ENCODE measurements at places on chromosomes 2 and 18.

- DNase-seq = no peak
Observed at GRCh38 chr2:222750533-222750932, 79.1 kb downstream of the MOGAT1 start.

- DNase-seq = no peak
Observed at GRCh38 chr18:11149441-11150270, at the start of gene PIEZO2. Gene PIEZO2, minus strand, starts transcription at chr18:11149569. Its CDS starts 981 bp downstream, at chr18:11148588.

DNA sequence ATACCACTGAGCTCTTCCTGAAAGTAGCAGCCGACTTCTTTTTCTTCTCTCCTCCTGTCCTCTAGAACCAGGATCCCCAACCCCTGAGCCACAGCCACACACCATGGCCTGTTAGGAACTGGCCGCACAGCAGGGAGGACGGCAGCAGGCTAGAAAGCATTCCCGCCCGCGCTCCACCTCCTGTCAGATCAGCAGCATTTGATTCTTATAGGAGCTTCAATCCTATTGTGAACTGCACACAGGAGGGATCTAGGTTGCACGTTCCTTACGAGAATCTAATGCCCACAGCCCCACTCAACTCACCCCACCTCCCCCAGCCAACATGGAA lies 179.1 kb upstream of the SH3BP4 start:
- no peak for DNase-seq

DNA sequence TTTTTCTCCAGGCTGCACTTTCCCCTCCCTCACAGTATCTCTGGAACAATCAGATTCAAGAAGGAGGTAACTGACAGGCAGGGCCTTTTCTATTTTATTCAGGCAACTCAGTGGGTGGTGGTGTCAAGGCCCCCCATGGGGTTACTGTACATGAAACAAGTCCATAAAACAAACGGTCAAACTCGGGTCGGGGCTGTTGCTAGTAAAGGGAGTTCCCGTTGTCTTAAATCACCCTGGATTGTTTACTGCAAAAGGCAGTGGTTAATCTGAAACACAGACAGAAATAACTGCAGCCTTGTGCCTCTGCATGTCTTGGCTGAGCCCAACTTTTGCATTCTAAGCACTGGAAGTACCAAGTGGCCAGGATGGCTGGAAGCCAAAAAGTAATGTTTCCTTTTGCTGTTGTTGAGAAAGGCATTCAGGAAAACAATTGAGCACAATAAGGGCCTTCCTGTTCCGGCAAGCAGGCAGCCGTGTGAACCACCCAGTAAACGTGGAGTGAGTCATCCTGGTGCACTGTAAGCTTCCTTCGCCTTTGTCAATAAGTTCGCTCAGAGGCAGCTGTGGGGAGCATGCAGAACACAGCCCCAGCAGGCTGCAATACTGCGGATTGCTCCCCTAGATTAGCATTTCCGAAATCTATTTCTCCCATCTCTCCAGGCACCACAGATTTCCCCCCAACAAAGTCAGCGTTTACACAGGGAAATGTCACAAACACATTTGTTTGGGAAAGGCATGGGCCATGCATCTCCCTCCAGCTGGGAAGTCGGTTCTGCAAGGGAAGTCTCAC lies 149.6 kb downstream of the IRS1 start:
- no peak for DNase-seq

DNA sequence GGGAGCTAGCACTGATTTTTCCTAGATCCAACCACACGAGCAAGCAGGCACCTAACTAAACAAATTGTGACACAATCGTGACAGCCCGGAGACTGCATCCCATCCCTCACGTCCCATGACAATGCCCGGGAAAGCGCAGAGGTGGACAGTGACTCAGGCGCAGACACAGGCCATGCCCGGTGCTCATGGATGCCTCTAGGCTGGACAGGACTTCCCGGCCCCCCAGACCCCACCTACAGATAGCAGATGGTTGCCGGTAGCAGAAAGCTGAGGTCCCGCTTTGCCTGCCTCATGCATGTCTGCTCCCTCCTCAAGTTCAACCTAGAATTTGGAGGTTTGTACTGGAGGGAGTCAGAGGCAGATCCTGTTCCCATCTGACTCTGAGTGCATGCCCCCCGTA lies 81.0 kb downstream of the TPO start:
- no peak for DNase-seq

DNA sequence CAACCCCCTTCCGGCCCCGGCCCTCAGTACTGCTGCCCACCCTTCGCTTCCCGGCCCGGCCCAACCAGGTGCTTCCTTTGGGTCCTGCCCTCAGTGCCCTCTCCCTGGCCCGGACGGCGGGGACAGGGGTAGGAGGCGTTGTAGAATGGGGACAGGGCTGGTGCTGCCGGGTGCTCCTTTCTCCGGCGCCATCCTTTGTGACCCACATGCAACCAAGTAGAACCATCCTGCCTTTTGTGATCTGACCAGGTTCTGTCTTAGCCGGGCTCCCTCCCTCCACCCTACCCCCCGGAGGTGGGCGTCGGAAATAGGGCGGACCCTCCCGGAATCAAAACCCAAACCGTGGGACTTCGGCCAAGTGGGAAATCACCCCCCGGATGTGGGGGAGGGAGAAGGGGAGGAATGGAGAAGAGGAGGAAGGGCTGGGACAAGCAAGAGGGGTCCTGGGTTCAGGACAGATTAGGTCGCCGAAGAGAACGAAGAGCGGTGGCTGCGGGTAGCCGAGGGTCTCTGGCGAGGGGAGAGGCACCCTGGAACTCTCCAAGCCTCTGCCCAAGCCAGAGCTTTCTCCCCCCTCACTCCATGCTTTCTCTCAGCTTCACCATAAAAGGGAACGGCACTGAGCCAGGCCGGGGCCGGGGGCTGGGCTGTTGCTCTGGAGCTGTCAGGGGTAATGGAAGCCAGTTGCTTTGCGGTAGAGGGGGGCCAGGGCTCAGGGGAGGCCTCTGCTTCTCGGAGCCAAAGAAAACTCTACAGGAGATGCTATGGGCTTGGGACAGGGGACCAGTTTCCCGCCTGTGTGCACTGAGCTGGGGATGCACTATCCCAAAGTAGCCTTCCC lies 756 bp upstream of the OST4 start:
- no peak for DNase-seq

- DNase-seq = no peak
Observed at GRCh38 chr2:60675301-60675700, 80.8 kb upstream of the PAPOLG start.

- DNase-seq = no peak
Observed at GRCh38 chr2:222427646-222428301, 3.4 kb downstream of the SGPP2 start.

- DNase-seq = no peak
Observed at GRCh38 chr2:212709280-212709679, 170.7 kb upstream of the ERBB4 start.

GRCh38 chr2:85886590-85886989 lies 2.2 kb downstream of the ST3GAL5 start:
- DNase-seq = no peak

GRCh38 chr2:168583710-168584521 lies 127.8 kb downstream of the CERS6 start:
- no peak for DNase-seq

DNA sequence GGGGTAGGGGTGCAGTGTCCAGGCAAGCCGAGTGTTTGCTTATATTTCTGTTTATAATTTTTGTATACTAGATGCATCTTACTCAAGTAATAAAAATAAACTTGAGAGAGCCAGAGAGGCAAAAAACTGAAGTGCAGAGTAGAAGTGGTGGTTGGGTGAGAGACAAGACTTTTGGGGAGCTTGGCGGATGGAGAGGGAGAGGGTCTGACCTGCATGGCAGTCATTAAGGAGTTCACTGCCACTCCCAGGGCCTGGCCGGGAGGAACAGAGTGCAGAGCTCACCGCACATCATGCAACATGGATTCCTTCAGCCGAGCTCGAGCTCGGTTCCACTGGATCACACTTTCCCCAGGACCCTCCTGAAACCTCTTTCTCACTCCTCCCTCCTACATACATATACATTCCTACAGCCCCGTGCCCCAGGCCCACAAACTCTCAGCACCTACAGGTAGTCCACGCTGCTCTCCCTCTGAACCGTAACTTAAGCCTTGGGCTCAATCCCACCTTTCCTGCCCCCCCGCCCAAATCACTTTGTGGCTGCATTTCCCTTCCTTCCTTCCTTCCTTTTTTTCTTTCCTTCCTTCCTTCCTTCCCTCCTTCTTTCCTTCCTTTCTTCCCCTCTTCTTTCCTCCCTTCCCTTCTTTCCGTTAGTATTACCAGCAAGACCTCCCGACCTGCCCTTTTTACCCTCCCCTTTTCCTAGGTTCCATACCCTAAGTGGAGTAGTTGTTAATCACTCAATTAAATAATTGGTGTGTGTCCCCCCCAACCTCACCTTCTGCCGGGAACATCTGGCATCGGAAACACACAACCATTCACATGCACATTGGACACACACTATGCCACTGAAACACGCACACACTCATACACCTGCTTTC lies 37.1 kb upstream of the ATP6V1B1 start:
- DNase-seq = no peak

DNA sequence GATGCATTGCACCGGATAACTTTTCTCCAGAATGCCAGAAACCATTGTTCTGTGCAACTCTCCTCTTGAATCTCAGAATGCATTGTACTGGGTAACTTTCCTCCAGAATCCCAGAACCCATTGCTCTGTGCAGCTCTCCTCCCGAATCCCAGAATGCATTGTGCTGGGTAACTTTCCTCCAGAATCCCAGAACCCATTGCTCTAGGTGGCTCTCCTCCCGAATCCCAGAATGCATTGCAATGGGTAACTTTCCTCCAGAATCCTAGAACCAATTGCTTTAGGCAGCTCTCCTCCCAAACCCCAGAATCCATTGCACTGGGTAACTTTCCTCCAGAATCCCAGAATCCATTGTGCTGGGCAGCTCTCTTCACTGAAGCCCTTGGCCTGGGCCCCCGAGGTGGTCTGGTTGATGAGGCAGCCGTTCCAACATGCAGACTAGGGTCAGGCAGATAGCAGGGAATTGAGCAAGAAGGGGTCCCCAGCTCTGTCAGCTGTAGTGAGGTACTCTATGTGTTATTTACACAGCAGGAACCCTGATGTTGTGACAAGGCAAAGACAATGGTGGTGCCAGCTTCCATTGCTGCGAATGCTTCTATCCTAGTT lies 9.4 kb downstream of the FOSL2 start:
- no peak for DNase-seq

GRCh38 chr2:133143645-133144044 lies 424.6 kb downstream of the NCKAP5 start:
- DNase-seq = no peak

GRCh38 chr2:16773080-16773713 lies 107.6 kb upstream of the CYRIA start:
- no peak for DNase-seq

DNA sequence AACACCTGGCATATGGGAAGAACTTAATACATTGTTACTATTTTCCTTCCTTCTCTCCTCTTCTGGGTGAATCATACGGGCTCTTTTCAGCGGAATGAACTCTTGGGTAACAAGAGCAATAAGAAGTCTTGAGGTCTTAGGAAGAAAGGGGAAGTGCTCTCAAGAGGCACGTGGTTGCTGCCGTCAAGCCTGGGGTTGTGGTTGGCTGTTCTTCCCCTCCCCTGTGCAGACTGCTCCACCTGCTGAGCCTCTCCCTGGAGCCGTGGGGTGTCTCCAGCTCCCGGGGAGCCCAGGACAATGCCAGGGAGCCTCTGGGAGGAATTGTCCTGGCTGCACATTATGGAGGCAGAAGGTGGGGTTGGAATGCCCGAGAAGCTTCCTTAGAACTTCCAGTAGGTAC lies 19.4 kb downstream of the TOGARAM2 start:
- no peak for DNase-seq

All from activated CD4-positive, CD25-positive, alpha-beta regulatory T cell (primary cell).